Stimulated activated CD4-positive, alpha-beta T cell treated with anti-CD3 and anti-CD28 coated beads, Interleukin-4, amount 100 ng/mL, for 4 hours (primary cell): ENCODE measurements at places on chromosomes 1 and 21.

DNA sequence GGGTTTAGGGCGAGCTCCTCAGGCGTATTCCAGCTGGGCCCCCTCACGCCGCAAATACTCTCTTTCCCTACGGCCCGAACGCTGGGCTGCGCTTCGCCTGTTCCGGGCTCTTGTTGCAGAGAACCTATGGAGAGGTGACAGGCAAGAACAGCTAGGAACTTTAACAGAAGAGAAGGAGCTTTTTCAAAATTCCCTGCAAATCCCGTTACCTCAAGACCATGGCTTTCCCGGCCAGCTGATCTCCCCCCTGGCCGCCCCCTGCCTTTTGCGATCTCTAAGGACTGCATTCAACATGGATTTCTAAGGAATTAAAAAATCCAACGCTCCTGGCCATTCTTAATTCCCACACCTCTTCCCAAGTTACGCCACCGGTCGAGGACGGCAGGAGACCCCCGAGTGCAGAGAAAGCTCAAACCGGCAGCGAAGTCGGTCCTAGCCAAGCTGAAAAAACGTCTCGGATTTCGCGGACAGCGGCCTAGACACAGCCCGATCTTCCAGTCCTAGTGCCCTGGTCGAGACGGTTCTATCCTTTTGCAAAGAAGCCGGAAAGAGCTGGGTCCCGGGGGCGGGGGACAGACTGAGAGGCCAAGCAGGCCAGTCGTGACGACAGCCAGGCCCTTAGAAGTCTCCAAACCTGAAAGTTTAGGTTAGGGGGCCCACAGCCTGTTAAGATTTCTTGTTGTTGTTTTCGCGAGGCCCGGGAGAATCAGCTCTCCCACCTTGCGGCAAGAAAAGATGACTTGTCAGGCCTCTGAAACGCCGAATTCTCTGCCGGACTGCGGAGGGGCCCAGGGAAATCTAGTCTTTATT is 1.1 kb upstream of the TBX15 start:
- no peak for DNase-seq

GRCh38 chr21:38952890-38953289 is 147.2 kb downstream of the ETS2 start:
- no peak for DNase-seq

GRCh38 chr1:156493154-156493631 is 7.4 kb downstream of the MEF2D start:
- DNase-seq, result no peak

GRCh38 chr1:71462247-71462646 is 381.4 kb upstream of the ZRANB2 start:
- DNase-seq, result no peak

GRCh38 chr1:205547936-205548827 is 43.7 kb downstream of the CDK18 start:
- no peak for DNase-seq

DNA sequence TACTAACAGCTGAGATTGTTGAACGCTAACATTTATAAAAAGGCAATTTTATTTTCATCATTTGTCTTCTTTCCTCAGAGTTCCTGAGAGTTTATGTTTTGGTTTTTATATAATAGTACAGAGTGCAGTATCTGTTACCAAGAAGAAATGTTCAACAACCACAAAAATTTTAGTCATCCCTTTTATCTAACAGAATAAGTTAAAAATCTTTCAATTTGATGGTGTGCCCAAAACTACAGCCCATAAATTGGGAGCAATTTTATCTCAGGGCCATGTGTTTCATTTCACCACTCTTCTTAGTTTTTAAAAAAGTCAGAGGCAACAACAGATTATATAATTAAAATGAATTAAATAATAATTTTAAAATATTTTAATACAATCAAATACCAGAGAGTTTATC is 37.1 kb downstream of the NEXN start:
- no peak for DNase-seq

DNA sequence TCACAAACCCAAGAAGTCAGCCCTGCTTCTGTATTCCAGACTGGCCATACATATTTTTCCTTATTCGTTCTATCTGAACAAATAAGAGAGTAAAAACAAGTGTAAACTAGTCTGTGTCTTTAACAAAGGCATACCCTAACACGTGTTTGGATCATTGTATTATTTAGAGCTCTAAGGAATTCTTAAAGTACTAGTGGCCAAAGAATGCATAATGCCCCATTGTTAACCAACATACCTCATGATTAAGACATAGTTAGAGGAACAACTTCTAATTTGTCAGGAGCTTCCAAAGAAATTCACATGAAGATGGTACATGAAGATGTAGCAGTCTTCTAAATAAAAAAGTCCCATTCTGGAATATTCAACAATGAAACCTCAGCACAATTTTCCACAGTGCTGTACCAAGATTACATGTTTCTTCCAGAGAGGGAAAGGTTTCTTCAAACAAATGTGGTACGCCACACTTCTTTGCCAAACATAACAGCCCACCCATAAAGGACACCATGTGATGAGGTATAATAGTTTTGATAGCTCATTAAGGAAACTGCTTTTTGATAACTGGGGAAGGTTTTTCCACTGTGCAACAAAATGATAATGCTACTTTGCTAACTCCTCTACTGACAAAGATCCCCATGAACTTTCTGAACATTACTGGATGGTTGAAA is 5.0 kb downstream of the PALMD start:
- no peak for DNase-seq

- DNase-seq, result no peak
Measured at GRCh38 chr1:14936815-14937214, 216.7 kb upstream of the TMEM51 start.

- DNase-seq, result no peak
Measured at GRCh38 chr1:95496307-95496706, 262.3 kb downstream of the RWDD3 start.

GRCh38 chr1:115240297-115240696 is 97.8 kb downstream of the NGF start:
- DNase-seq, result no peak

- no peak for DNase-seq
Measured at GRCh38 chr21:25283720-25284119, 323.6 kb downstream of the MRPL39 start.

GRCh38 chr1:155105604-155106011 is 22.1 kb upstream of the EFNA1 start:
- no peak for DNase-seq

DNA sequence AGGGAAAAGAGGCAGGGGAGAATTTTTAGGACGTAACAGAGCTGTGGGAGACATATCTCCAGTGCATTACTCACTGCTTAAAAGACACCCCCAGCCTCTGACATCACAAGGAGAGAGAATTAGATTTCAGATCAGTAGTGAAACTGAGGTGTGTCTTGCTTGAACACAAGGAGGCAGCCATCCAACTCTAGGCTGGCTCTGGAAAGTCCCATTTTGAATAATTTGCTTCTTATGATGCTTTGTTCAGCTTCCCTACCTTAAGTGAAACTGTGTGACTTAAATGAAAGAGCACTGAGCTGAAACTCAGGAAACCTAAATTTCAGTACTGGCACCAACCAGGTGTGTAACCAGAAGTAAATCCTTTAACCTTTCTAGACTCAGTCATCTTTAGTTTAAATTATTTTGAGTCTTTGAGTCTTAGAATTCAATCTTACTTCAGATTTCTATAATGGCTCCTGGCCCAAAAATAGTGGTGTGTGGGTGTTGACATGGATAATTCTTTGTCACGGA is 251.6 kb upstream of the SGIP1 start:
- DNase-seq, result peak; percentile 76

GRCh38 chr1:184907500-184907899 is 66.8 kb downstream of the NIBAN1 start:
- no peak for DNase-seq

DNA sequence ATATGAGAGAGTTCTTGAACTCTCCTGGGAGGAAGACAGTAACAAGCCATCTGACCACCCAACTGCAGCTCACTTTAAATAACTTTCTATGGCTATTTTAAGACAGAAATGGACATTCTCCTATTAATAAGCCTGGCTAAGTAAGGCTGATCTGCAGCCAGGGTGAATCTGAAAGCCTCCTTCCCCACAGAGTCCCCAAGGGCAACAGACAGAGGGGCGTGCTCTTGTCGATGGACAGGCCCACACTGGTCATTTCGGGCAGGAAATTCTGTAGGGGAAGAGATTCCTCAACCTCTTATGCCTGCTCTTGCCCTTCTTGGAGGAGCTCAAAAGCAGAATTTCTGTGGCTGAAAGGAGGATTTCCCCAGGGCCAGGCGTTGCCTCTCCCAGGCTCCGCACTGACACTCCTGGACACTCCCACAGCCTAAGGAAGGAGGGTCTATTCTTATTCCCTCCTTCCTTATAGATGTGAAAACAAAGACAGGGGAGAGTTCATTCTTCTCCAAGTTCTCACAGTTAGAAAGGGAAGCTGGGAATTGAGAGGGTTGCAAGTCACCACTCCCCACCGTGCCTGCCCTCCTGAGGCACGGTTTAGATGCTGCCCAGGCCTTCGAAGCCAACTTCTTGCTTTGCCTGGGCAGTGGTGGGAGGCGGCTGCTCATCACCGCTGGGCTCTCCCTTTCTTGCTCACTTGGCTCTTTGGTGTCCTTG is 17.9 kb upstream of the KANK4 start:
- DNase-seq, result no peak

DNA sequence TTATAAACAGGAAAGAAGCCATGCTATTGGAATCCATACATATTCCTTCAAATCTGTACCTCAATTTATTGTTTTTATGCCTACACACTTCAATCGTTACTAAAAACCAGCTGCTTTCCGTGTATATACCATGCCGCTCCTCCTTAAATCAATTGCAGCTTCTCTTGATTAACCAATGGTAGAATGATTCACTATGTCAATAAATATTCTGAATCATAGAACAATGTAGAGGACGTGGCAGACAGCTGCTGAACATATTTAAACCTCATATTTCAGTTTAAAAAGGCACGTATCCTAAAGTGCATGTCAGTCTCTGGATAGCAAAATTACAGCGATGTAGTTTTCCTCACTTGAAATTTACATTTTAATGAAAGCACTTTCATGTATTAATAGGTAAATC is 100.4 kb downstream of the MRPL39 start:
- no peak for DNase-seq

DNA sequence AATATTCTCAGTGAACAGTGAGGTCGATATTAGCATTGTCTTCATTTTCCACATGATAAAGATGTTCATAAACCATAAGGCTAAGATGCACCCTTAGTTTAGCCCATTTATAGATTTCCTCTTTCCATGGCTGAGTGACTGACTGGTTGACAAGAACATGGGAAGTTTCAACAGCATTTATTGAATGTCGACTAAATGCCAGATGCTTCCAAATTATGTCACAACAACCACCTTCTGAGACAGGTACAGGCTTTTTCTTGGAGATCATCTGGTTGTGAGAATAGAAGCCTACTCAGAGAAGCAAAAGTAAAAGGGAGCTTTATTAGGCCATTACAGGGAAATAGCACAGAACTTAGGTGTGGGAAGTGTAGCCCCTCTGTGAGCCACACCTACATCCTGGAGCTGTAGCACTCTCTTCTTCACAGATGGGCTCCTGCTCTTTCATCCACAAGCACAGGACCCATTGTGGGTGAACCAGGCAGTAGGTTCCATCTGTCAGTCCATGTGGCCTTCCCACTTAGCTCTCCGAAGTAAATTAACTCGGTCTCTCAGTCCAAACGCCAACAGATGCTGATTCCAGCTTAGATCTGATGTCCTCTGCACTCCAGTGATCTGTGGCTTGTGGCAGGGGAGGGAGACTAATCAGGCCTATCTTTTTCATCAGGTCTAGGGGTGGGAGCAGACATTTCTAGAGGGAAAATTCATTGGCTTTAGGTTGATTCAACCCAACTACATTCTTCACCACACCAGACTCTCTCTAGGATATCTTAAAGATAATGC is 14.3 kb downstream of the ATP2B4 start:
- DNase-seq, result no peak

- no peak for DNase-seq
Measured at GRCh38 chr1:50858761-50859160, 101.3 kb downstream of the FAF1 start.

GRCh38 chr21:38126666-38127303 is 130.0 kb upstream of the KCNJ15 start:
- DNase-seq, result peak; percentile 24

DNA sequence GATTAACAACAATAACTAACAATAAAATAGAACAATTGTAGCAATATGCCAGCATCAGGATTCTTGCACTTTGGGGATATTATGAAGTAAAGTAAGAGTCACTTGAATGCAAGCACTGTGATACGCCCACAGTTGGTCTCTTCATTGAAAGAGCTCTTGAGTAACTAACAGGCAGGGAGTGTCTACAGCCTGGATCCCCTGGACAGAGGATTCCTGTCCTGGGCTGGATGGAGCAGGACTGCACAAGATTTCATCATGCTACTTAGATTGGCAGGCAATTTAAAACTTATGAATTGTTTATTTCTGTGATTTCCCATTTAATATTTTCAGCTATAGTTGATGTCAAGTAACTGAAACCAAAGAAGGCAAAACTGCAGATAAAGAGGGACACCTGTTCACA is 13.7 kb upstream of the KRTAP19-5 start:
- DNase-seq, result no peak

DNA sequence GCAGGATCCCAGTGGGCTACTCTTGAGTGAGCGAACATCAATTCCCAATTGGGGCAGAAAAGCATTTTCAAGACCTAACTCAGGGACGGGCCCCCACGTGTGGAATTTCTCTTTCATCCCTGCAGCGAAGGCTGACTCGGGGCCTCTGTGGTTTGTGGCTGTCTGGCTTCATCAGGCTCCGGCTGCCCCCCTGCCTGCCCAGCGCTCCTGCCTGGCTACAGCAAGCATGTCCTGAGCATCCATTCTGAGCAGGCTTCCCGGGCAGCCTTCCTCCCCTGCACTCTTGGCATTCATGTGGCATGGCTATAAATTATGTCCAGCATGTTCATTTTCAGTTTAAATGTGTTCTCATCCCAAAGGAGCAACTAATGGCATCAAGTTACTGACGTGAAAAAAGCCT is 588.1 kb downstream of the KIF26B start:
- DNase-seq, result no peak

GRCh38 chr21:45054927-45055612 is 19.3 kb upstream of the ADARB1 start:
- no peak for DNase-seq

GRCh38 chr1:236066828-236067386 is 2.0 kb upstream of the NID1 start:
- DNase-seq, result peak; percentile 59

GRCh38 chr1:92184632-92185031 is 33.1 kb upstream of the C1orf146 start:
- DNase-seq, result no peak

DNA sequence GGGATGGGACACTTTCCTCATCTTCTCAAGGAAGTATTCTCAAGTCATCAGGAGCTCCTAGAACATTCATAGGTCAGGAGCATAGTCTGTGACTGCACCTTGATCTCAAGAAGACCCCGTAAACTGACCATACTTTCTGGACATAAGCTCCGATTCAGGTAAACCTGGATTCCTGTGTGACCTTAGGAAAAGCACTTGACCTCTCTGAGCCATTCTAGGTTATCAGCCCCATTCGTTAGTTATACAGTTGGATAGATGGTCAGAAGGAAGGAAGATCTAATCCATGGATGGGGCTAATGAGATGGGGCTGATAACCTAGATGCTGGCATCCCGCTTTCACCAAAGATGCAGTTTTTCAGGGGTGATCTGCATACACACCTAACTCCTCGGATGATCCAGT is 114.3 kb downstream of the EPHB2 start:
- no peak for DNase-seq

- DNase-seq, result peak; percentile 62
Measured at GRCh38 chr1:11908095-11908675, 18.0 kb downstream of the KIAA2013 start.
